Panc1 (cell line): ENCODE measurements at places on chromosomes 12 and 14. TPM values are rescaled to one million over a fixed set of nuclear protein-coding genes. Genes with fewer than 3 reads are reported as not detected.

DNA sequence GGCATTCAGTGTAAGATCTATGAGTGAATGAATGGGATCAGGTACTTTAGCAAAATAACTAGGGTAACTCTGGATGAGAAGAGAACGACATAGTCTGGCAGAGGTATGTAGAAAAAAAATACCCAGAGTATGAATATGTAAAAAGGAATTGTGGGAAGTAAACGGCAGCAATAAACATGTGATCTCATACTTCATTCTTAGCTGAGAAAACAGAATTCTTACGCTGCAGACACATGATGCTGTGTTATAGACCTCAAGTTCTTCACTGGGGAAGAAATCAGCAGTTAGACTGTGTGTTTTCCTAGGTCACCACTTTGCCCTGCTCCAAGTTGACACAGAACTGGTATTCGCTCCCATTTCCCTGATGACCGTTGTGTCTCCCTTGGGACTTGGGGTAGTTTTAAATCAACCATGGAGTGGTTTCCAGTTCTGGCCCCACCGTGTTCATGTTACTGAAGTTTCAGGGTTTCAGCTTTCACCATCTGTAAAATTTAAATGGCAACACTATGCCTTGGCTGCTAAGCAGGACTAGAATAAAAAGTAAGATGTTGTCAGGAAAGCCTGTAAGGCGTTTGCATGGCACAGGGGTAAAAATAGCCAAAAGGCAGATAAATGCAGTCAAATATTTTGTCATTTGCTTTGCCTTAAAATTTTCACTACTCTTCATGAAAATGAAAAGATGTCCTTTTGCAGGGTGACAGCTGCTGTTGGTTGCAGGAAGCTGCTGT, 223.7 kb downstream of the PELI2 start:
- DNase-seq, result no peak

LALBA gene
- total RNA-seq, result not detected

KRT80 gene
- 51.5 TPM for total RNA-seq

DNA sequence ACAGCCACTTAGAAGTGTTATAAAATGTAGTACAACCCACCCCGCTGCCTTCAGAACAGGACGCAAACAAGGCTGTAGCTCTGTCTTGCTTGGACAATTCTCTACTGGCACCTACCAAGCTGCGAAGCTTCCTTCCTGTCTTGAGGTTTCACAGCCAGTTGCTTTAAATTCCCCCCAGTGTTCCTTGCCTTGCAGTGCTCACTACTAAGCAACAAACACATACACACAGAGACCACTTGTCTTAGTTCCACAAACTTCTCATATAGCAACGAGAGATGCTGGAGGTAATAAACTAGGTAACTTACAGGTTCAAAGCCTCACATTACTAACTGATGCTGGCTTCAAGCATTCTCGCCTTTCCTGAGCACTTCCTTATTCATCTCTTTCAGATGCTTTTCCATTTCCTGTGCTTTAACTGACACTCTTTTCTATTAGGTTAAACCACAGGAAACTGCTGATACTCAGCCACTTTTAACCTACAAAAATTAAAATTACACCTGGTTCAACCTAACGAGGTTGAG, 91.5 kb upstream of the PTGDR start:
- DNase-seq, result no peak

DNA sequence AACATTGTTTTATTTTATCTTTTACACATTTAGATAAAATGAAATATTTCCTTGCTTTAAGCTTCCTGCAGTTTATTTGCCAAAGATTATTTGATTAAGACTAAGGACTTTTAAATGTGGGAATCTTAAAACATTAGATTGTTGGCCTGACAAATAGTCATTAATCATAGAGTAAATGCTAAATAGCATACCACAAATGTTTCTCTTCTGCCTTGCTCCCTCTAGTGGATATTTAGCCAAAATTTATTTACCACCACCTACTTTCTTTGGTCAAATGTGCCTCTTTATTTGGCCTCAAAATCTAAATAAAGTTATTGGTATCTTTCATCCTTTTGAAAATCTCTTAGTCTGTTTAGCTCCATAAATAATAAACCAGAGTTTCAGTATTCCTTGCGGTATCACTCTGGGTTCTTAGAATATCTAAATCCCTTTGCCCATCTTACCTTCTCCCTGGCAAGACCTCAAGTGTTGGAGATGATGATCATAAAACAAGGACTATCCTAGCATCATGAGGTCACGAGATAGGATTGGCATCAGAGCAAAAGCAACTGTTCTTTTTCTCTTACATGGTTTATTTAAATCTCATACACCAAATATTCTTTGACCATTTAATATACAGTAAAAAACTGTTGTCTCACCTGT, 150.6 kb upstream of the AEBP2 start:
- DNase-seq, result no peak

MANSC1 gene
- total RNA-seq, result 10.0 TPM

GRCh38 chr12:63394983-63395382, 244.0 kb upstream of the AVPR1A start:
- DNase-seq, result no peak

GRCh38 chr14:73662487-73662943, 17.7 kb downstream of the DNAL1 start:
- peak; percentile 55 for DNase-seq

KCNJ8 gene
- total RNA-seq, result not detected
